ENCODE measurements at places on chromosomes 4 and X. TPM values are rescaled to one million over a fixed set of nuclear protein-coding genes. Genes with fewer than 3 reads are reported as not detected.

FATE1 gene
- not detected for total RNA-seq

SH3TC1 gene
- 73.1 TPM for total RNA-seq

WDR17 gene
- total RNA-seq = 5.6 TPM

PPP4R3C gene
- total RNA-seq = not detected

CDS1 gene
- 24.4 TPM for total RNA-seq

DNA sequence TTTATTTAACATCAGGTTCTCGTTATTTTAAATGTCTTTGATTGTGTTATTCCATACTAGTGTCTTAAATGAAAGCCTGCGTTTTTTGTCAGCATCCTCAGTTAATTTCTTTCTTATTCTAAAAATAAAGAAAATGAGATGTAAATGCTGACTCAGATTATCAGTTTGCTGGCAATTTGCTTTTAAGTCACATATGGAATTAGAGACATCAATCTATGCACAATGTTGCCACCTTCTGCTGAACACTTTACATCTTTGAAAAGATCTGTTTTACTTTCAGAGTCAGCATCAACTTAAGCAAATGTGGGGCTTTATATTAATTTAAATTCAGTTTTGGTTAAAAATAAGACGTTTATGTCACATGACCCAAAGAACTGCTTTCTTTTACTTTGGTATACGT is 99.2 kb downstream of the ADGRL3 start:
- H3K4me3 ChIP-seq = no peak overlapping the region
- H3K4me1 ChIP-seq = no peaks in the 10 kb centered on the region
- H3K36me3 ChIP-seq = no peaks in the 10 kb centered on the region
- no peak overlapping the region for H3K27ac ChIP-seq

DNA sequence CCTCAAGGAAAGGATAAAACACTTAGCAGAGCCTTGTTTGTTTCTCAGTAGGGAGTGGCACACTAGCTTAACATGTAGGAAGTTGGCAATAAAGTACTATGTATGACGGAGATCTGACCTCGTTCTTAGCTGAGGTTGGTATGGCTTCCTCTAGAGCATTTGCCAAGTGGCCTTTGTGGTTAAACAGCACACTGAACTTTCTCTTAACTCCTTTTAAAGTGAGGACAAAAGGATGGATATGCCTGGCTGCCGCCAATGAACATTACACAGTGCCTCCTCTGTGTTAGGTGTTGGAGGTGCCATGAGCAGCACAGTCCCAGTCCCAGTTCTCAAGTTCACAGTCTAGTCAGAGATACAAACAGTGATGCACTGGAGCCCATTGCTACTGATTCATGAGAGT is 54.4 kb downstream of the VGLL1 start:
- no peaks in the 10 kb centered on the region for H3K27me3 ChIP-seq
- no peak overlapping the region for H3K4me3 ChIP-seq
- no peaks in the 10 kb centered on the region for H3K4me1 ChIP-seq
- no peak for DNase-seq

DNA sequence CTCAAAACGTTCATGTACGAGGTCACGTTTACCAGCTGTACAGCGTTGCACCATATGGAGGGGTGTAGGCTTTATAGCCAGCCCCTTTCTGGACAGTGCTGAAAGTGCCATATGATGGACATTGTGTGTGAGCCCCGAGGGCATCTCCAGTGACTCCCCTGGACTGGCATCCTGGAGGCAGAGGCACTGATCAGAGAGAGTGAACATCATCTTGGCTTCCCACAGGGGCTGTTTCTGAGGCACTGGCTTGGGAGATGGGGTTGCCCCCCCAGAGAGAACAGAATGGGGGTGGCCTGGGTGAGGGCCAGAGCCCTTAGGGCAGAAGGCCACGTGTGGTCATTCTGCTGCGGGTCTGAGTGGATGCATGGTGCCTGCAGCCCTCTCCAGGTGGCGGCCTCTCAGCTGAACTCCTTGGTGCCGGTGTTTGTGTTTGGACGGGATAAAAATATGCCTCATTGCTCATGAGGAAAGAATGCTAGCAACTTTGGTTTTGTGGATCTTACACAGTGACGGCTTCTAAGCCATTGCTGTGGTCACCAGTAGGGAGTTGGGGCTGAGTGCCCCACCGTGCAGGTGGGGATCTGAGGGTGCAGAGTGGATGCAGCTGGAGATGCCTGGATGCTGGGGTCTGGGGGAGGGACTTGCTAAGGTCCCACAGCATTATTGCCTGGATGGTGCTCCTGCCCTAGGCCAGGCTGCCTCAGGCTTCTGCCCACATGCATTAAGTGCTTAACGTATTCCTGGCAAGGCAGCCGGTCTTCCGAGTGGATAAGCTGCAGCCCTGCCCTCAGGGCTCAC is 3.4 kb downstream of the WFS1 start:
- peaks cover 88% of the 10 kb centered on the region for H3K4me1 ChIP-seq
- H3K27me3 ChIP-seq = no peaks in the 10 kb centered on the region
- DNase-seq = peak; percentile 70

DNA sequence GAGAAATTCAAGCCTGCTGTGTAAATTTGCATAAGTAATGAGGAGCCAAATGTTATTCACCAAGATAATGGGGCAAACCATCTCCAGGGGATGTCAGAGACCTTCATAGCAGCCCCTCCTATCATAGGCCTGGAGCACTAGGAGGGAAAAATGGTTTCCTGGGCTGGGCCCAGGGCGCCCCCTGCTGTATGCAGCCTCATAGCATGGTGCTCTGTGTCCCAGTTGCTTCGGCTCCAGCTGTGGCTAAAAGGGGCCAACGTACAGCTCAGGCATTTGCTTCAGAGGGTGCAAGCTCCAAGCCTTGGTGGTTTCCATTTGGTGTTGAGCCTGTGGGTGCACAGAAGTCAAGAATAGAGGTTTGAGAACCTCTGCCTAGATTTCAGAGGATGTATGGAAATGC is 859.3 kb downstream of the RPA4 start:
- H3K36me3 ChIP-seq = no peaks in the 10 kb centered on the region
- H3K4me3 ChIP-seq = no peak overlapping the region
- H3K4me1 ChIP-seq = no peaks in the 10 kb centered on the region
- H3K27me3 ChIP-seq = no peaks in the 10 kb centered on the region

GRCh38 chr4:43456383-43456782 is 563.9 kb downstream of the GRXCR1 start:
- H3K27me3 ChIP-seq = no peaks in the 10 kb centered on the region
- H3K27ac ChIP-seq = no peak overlapping the region
- no peak overlapping the region for H3K4me3 ChIP-seq
- no peaks in the 10 kb centered on the region for H3K36me3 ChIP-seq
- H3K4me1 ChIP-seq = no peaks in the 10 kb centered on the region

- peak overlapping the region; percentile 49 for H3K27ac ChIP-seq
- H3K27me3 ChIP-seq = no peaks in the 10 kb centered on the region
- no peak for DNase-seq
Measured at GRCh38 chrX:153981231-153981630, 8.7 kb downstream of the TMEM187 start.

DNA sequence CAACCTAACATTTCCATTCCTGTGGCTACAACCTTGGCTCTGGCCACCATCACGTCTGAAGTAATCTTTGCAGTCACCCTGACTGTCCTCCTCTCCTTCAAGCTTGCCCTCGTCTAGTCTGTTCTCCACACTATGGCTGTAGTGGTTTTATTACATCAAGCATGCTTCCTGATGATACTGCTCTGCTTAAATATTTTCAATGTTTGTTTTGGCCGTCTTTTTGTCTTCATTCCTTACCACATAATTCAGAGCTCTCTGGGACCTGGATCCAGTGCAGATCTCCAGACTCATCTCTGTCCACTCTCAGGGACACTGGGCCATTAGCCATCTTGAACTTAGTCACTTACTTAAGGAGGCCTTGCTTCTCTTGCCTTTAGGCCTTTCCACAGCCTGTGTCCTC is 27.7 kb upstream of the FREM3 start:
- DNase-seq = no peak
- no peak overlapping the region for H3K4me3 ChIP-seq
- no peaks in the 10 kb centered on the region for H3K4me1 ChIP-seq
- H3K36me3 ChIP-seq = no peaks in the 10 kb centered on the region

All from lower lobe of right lung (tissue), 2 donors.